AG10803 (cell line): ENCODE measurements at places on chromosomes 11 and 22.
A peak's percentile ranks its signal among the peaks of the same experiment; 100 is the strongest.

- peak; percentile 22 for DNase-seq
These were observed 175.5 kb downstream of the SNX19 start for GRCh38 chr11:130740819-130741218.

DNA sequence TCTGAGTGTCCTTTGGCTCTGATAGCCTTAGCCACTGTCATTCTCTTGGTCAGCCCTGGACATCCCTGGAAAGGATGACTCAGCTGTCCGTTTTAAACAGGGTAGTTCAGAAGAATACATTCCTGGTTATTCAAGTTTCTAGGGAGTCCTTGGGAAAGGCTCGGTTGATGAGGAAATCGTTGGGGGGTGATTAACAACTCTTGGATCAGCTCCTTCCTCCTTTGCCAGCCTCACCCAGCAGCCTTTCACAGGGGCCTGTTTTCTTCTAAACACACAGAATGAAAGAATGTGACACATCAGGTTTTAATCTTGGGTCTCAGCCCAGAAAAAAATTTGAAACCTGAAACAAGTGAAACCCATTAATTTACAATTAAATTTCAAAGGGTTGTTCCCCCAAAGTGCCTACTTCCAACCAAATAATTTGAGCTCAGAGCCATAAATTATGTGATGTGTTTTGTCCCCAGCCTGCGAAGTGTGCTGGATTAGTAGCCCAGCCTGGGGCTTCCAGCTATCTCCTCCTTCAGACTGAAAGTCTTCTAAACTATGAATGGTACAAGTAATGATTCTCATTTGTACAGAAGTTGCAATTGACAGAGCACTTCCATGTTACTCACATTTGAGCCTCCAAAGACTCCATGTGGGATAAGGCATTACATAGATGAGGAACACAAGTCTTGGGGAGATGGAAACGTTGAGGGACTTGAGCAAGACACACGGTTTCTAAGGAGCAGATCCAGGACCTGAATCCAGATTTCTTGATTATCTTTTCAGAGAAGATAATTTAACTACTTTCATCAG is 19.3 kb upstream of the MRGPRX2 start:
- DNase-seq = peak; percentile 97

- DNase-seq = no peak
These were observed 22.6 kb upstream of the SORL1 start for GRCh38 chr11:121429556-121429955.

- DNase-seq = no peak
These were observed 3.4 kb downstream of the BSX start for GRCh38 chr11:122978299-122978620.

- DNase-seq = no peak
These were observed 2.2 kb downstream of the TMEM132A start for GRCh38 chr11:60926500-60926899.

GRCh38 chr22:37376643-37377042 is 50.6 kb downstream of the ELFN2 start:
- DNase-seq = no peak

DNA sequence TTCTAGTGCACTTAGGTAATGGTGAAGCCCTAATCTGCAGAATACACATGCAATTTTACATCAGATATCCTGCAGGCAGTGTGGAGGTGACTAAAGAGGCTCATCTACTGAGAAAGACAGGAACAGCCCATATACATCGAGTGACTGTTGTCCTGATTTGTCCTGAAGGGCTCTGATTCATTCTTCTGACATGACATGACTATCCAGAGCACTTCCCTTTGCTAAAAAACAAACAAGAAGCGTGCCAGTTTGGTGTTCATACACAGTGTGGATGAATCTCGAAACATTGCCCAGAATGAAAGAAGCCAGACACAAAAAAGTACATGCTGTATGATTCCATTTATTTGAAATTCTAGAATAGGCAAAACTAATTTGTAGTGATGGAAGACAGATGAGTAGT is 48.0 kb upstream of the AMPD3 start:
- DNase-seq = peak; percentile 67

- no peak for DNase-seq
These were observed 38.1 kb upstream of the POU2AF1 start for GRCh38 chr11:111417011-111417765.

DNA sequence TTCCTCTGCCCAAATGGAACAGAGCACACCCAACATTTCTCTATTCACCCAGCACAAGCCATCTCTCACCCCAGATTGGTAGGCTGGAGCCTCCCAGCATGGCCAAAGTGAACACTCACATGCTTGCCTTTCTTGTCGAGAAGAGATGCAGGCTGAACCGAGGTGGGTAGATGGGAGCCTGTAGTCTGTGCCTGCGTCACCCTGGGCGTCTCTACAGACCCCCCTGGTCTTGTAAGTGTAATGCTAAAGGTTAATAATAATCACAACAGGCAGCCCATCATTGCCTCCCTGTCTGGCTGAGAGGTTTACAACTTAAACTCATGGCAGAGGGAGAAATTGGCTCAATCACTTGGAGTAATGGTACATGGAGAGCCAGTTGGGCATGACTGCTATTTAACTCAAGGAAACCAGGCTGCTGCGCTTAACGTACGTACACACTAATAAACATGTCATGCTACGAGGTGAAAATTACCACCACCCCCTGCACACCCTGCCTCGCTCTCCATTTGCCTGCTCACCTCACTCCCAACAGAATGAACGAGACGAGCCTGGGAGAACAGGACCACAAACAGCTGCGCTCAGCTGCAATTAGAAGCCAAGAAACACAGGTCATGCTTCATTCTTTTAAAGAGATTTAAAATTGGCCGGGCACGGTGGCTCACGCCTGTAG is 9.1 kb upstream of the ZBTB16 start:
- DNase-seq = no peak

- no peak for DNase-seq
These were observed 19.7 kb upstream of the CTTN start for GRCh38 chr11:70378506-70379134.

DNA sequence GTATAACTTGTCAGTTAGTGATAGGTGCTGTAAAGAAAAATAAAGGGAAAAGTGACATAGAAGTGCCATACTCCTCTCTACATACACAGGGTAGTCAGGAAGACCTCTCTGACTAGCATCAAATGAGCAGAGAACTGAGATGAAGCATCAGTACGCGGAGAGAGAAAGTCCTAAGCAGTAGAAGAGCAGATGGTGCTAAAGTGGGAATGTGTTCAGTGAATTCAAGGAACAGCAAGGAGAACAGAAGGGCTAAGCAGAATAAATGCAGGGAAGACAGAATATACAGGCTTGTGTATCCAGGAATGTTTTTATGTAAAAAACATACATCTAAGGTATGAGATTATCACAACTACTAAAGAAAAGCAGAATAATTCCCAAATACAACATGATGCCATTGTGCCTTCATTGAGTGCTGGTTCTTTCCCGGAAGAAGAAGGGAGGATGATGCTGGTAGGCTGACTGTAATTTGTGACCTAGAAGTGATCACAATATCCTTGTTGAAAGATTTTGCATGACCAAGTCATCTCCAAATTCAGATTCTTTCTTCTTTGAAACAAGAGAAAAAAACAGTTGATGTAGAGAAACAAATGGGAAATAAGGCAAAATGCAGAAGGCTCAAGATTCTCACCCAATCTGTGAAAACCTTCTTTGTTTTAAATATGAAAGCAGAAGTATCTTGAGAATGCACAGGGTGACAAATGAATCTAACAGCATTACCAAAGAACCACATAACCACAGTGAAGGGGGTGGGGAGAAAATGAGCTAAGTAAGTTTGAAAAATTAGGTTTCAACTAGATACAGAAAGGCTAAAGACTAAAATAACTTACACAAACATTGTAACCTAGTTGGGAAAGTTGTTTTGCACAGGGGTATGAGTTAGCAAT is 20.5 kb downstream of the MRE11 start:
- peak; percentile 70 for DNase-seq

- DNase-seq = no peak
These were observed 1.4 kb upstream of the RDX start for GRCh38 chr11:110297726-110298300.

DNA sequence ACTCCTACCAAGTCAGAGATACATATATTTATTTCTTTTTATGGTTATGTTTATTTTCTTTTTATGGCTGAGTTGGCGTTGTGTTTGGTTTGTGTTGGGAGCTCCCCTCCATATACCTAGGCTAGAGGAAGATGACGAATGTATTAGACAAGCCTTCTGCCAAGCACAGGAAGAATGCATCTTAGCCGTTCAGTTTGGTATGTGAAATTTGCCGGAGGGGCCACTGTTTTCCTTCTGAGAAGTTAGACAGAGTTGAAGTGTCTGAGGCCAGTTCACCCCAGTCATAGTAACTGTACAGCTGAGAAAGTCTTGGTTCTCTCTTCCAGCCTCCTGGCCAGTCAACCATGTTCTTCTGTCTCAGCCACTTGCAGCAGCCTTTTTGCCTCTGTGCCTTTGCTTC is 29.8 kb downstream of the TEAD1 start:
- no peak for DNase-seq

GRCh38 chr22:11628651-11629511 is 3899.1 kb upstream of the OR11H1 start:
- no peak for DNase-seq

DNA sequence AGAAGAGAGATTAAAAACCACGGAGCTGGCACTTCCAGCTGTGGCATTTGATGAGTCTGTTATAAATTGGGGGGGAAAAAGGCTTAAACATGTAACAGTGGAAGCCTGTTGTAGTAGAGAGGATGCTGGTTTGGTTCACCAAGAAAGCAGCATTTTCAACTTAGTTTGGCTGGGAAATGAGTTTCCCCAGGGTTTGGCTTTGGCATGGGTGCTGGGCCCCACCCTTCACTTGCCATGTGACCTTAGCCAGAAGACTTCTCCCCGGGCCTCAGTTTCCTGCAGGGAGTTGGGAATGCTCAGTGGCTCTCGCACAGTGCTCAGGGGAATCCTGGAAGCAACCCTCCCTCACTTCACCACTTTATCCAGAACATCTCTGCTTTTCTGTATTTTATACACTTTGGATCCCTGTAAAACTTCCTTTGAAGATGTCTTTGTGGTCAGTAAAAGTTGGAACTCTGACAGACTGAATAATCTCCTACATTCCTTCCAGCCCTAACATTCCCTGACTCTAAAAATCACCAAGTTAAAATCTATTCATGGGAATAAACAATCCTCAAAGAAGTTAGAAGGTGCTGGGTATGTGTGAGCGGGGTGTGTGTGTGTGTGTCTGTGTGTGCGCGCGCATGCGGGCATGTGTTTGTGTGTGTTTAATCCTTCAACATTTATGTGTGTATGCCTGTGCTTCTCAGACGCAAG is 166.0 kb downstream of the TENM4 start:
- DNase-seq = peak; percentile 83

GRCh38 chr22:19105456-19105855 is 16.8 kb downstream of the DGCR2 start:
- DNase-seq = no peak

GRCh38 chr22:32175683-32176644 is 16.9 kb upstream of the C22orf42 start:
- no peak for DNase-seq

DNA sequence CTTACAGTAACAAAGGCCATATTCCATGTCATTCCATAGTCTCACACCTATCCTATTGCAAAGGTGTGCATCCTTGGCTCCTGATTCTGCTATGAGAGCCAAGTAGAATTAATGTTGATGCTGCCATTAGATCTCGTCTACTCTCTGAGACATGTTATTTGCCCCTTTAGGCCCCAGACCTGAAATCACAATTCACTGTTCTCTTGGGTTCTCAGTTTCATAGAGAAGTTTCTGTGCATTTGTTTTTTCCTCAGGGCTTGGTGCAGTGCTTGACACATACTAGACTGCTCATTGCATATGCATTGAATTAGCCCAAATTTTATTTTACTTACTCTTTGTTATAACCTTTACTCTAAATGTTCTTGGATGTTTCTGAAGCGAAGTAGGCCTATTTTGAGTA is 265.7 kb downstream of the JRKL start:
- DNase-seq = no peak

DNA sequence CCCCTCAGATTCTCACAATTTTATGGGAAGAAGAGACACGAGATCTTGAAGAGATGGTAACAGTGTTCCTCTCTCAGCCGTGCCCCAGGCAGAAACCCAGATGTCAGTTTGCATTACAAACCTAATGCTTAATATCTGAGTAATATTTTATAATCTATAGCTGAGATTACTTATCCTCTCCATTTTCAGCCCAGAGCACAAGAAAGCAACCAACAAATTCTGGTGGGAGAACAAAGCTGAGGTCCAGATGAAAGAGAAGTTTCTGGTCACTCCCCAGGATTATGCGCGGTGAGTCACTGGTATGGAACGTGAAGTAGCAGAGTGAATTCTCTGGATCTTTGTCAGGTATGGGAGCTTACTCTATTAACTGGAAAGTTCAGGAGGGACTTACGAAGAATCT is 884 bp downstream of the CENATAC start:
- DNase-seq = peak; percentile 63

- DNase-seq = no peak
These were observed 7.1 kb upstream of the PDGFB start for GRCh38 chr22:39251762-39252460.

- no peak for DNase-seq
These were observed 152.6 kb upstream of the DDI1 start for GRCh38 chr11:103883856-103884255.

DNA sequence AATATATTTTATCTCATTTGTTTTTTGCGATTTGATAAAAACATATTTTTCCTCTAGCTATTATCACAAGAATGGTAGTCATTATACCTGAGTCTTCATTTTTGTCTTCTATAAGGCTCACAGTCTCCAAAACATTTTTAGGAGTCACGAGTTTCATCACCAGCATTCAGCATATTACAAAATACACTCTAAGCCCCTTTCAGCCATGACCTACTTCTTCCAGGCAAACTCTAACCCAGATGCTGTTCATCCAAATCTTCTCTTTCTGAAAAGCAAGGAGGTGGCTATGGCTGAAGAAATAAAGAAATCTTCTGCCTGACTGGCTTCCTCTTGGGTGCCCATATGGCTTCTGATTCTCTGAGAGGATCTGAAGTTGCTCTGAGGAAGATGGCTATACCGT is 35.7 kb upstream of the USP47 start:
- DNase-seq = no peak

- peak; percentile 67 for DNase-seq
These were observed 11.6 kb downstream of the MMP3 start for GRCh38 chr11:102831489-102832440.

GRCh38 chr22:20155330-20156041 is 4.6 kb upstream of the CCDC188 start:
- DNase-seq = peak; percentile 59

DNA sequence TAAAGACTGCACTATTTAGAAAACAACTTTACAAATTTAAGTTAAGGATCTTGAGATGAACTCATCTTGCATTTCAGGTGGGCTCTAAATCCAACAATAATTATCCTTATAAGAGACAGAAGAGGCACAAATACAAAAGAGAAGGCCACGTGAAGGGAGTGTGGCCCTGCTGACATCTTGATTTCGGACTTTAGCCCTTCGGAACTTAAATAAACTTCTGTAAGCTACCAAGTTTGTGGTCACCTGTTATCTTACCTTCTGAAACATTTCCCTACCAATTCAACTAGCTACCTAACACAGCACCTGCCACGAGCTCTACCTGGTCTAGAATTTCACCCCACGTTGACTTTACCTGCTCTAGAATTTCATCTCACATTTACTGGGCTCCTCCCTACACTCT is 42.9 kb upstream of the ARHGAP32 start:
- no peak for DNase-seq
